Iris pigment epithelial cell (primary cell): ENCODE measurements at places on chromosomes 11 and 22.

DNA sequence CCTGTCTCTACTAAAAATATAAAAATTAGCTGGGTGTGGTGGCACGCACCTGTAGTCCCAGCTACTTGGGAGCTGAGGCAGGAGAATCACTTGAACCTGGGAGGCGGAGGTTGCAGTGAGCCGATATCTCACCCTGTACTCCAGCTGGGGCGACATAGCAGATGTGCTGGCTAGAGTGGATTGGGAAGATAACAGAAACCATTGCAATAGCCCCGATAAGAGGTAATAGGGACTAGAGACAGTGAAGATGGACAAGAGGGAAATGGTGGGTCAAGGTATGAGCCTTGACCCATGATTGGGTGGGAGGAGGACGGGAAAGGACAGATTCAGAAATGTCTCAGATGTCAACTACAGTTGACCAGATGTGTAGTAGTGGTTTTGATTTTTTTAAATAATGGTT lies 6.1 kb downstream of the SWAP70 start:
- DNase-seq, result no peak

- DNase-seq, result peak; percentile 46
Observed at GRCh38 chr22:19103880-19104821, 18.1 kb downstream of the DGCR2 start.

GRCh38 chr11:69173331-69173730 lies 17.6 kb downstream of the SMIM38 start:
- no peak for DNase-seq

DNA sequence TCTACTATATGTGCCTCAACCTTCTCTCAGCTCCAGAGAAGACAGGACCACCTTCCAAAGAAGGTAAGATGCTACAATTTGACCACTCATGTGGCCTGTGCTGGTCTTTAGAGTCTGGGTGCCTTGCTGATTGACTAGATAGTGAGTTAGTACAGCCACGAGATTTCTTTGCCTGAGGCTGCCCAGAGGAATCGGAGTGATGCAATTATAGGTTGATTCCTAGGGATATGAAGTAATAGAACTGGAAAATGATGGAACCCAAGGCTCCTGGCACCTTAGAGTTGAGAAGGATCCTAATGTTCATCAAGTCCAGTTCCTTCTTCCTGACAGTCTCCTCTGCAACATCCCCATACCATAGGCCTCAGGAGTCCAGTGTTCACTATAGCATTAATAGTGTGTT lies 46.5 kb upstream of the CCDC134 start:
- no peak for DNase-seq

GRCh38 chr22:48651981-48652538 lies 1175.6 kb downstream of the BRD1 start:
- DNase-seq, result no peak

- DNase-seq, result peak; percentile 99
Observed at GRCh38 chr11:65382033-65382803, at the start of gene SLC25A45. Gene SLC25A45, minus strand, starts transcription at chr11:65382646. Its CDS starts 695 bp downstream, at chr11:65381951.

DNA sequence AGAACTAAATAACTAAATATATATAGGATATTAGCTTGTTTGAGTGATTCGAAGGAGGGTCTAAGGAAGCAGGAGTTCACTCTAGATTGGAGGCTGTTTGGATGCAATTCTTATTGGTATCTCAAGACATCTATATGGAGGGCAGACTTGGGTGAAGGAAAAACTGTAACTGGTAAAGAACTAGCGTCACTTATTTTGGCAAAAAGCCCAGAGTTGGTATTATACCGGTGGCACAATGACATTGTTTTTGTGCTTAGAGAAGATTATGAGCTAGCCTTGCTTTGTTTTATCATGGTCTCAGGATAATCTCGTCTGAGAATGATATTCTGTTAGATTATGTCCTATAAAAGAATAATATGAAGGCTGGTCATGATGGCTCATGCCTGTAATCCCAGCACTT lies 6.0 kb upstream of the SLC35F2 start:
- DNase-seq, result no peak

- no peak for DNase-seq
Observed at GRCh38 chr11:134471716-134472455, 59.8 kb upstream of the B3GAT1 start.

- DNase-seq, result no peak
Observed at GRCh38 chr11:47593934-47594855, at the start of gene C1QTNF4. Gene C1QTNF4, minus strand, starts transcription at chr11:47594411. Its CDS starts 3,601 bp downstream, at chr11:47590810.

DNA sequence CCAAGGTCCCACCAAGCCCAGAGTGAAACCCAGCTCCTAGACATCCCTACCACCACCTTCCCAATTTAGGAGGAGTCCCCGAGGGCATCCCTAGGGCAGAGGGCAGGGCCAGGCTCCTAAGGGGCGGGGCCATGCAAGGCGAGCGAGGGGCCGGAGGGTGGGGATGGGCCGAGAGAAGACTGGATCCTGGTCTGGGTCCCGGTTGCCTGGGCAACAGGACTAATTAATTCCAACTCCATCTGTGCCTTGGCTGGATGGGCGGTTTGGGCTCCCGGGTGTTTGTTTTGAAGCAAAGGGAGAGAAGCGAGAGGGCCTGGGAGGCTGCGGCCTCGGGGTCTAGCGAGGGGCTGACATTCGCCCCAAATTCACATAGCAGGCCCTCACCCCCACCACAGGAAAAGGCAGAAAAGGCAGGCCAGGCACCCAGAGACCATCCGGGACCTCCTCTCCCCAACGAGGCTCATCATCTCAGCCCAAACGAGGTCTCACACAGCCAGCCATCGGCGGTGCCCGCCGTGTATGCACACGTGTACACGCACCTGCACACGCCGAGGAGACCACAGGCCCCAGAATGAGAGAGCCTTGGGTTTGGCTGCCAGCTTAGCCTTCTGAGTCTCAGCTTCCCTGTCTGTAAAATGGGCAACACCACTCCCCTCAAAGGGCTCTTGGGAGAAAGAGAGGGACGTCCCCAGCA lies 23.9 kb downstream of the ELFN2 start:
- DNase-seq, result no peak

DNA sequence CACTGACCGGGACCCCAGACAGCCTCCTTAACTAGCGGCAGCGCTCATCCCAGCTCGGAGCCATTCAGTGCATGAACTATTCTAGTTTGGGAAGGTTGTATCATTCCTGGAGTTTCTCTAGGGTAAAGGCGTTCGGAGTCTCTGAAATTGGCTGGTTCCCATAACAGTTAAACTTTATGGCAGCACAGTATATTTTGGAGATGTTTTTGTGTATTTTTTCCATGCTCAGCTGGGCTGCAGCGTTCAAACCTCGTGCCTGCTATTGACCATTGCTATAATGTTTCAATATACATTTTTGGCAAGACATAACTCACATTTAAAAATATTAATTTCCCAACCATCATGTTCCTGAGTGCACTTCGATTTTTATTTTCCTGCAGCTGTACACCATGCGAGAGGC lies 169.7 kb downstream of the ST3GAL4 start:
- no peak for DNase-seq

- peak; percentile 87 for DNase-seq
Observed at GRCh38 chr11:6523253-6523652, 26.2 kb downstream of the DNHD1 start.
